ENCODE measurements at places on chromosomes 7 and 10. TPM values are rescaled to one million over a fixed set of nuclear protein-coding genes. Genes with fewer than 3 reads are reported as not detected.
A peak's percentile ranks its signal among the peaks of the same experiment; 100 is the strongest.

DNA sequence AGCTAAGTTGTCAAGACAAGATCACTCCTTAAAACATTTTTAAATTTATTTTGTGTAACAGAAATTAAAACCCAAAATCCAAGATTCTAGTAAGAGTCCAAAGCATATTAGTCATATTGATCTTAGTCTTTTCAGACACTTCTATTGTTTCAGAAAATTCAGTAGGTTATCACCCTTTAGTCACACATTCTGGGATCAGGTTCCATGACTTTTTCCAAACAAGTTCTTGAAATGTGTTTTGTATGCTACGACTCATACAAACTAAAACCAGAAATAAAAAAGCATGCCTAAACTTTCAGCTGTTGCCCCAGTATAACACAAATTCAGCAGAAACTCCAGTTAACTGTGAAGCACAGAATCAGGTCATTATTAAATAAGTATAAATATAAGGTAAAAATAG, 10.7 kb downstream of the SEMA3D start:
- DNase-seq = no peak

HMX3 gene
- not detected for total RNA-seq

DIP2C gene
- 15.1 TPM for total RNA-seq

DNA sequence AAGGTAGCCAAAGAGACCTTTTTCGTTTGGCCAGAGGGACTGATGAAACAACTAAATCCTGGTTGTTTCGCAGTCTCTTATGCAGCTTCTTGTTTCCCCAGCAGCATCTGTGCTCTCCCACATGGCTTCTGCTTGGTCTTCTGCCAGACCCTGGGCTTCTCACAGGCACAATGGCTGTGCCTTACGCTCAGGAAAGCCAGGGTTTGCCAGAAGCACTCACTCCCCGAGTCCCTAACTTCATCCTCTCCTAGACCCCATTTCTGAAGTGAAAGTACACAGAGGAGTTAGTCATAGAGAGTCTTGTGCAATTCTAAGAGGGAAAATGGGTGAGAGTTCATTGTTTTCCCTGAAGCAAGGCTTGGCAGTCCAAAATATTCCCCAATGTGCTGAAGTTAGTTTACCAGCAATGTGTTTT, 121.7 kb downstream of the EVX1 start:
- no peak for DNase-seq

GRCh38 chr7:1329966-1330800, 97.5 kb downstream of the UNCX start:
- no peak for DNase-seq

PDE1C gene
- total RNA-seq = 0.60 TPM

DNA sequence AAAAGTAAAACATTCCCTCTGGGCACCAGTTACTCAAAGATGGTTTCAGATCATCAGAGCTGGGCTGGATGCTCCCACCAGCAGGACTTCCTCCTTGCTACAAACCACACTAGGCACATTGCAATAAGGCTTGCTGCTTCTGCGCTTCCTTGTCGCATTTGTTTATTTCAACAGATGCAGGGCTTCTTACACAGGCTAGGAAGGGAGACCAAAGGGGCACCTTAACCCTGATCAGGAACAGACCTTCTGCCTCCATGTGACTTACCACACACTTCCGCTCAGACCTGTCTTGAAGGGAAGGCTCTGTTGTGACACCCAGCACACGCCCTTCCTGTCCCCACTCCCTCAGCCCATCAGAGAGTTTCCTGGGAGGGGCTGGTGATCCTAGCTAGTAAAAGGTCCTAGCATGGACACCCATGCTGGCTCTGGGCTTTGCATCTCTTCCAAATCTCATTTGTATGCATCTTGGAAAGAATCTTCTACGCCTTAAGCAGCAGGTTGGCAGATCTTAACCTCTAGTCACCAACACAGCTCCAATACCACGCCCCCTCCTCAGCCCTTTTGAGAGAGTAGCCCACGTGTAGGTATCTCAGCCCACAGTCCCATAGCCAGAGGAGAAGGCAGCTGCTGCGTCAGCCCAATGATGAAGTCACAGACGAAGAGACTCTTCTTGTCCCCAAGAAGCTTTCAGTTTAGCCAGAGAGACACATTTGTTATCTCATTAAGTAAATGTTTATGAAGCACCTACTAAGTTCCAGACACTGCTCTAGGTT, 47.1 kb upstream of the SVIL start:
- no peak for DNase-seq

- DNase-seq = no peak
Measured at GRCh38 chr7:107194052-107194451, 25.2 kb downstream of the HBP1 start.

GRCh38 chr10:5291501-5292195, 73.1 kb upstream of the UCN3 start:
- no peak for DNase-seq

DNA sequence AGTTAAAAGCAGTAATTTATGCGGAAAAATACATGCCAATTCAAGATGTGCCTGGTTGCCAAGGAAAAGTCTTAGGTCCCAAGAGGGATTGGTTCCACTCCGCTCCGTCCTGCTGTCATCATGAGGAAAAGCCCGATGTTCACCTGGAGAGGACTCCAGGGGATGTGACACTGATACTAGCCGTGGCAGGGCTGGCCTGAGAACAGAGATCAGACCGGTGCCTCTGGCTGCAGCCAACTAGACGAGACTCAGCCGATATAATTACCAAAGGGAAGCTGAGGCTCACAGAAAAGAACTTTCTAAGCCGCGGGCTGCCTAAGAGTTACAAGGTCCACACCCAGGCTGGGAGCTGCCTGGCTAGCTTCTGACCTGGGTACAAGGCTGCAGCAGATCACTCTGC, 81.3 kb upstream of the UNC5B start:
- no peak for DNase-seq

PON1 gene
- total RNA-seq = not detected

LRRN3 gene
- total RNA-seq = 1.4 TPM

STEAP4 gene
- not detected for total RNA-seq

- no peak for DNase-seq
Measured at GRCh38 chr7:44398953-44399574, 73.7 kb upstream of the CAMK2B start.

FAM237B gene
- not detected for total RNA-seq

GRCh38 chr7:5387711-5388245, 35.9 kb downstream of the TNRC18 start:
- DNase-seq = peak; percentile 61

Data from endodermal cell (in vitro differentiated cells).